Endodermal cell (in vitro differentiated cells): ENCODE measurements at places on chromosomes 1 and 21. TPM values are rescaled to one million over a fixed set of nuclear protein-coding genes. Genes with fewer than 3 reads are reported as not detected.
A peak's percentile ranks its signal among the peaks of the same experiment; 100 is the strongest.

- H3K36me3 ChIP-seq, result peaks cover 43% of the 10 kb centered on the region
- H3K27ac ChIP-seq, result no peak overlapping the region
- H3K4me1 ChIP-seq, result peaks cover 10% of the 10 kb centered on the region
- no peak for DNase-seq
- no peak overlapping the region for H3K4me3 ChIP-seq
These were observed 66.2 kb downstream of the ERI3 start for GRCh38 chr1:44288883-44289282.

- no peaks in the 10 kb centered on the region for H3K4me1 ChIP-seq
- H3K4me3 ChIP-seq, result no peak overlapping the region
These were observed 39.6 kb upstream of the GPR153 start for GRCh38 chr1:6300342-6301048.

GRCh38 chr1:201554190-201554600 lies 15.3 kb downstream of the NAV1 start:
- no peaks in the 10 kb centered on the region for H3K4me1 ChIP-seq
- H3K27me3 ChIP-seq, result no peaks in the 10 kb centered on the region
- no peak overlapping the region for H3K27ac ChIP-seq
- H3K4me3 ChIP-seq, result no peak overlapping the region
- no peaks in the 10 kb centered on the region for H3K36me3 ChIP-seq

DNA sequence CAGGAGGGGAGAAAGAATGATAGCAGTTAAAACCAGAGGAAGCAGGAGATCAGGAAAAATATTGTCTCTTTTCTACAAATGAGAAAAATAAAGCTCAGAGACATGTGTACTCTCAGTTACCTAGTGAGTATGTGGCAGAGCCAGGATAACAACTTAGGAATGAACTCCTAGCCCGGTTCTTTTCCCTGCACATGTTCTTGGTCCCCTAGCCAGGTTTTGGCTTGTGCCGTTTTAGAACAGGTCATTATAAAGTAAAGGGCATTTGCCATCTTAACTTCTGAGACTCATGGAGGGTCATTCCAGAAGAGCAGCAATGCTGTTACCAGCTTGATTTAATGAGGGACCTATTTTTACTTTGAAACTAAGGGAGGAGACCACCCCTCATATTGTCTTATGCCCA lies 48.1 kb upstream of the DAB1 start:
- H3K4me1 ChIP-seq, result no peaks in the 10 kb centered on the region
- no peak for DNase-seq
- H3K27me3 ChIP-seq, result no peaks in the 10 kb centered on the region
- peak overlapping the region; percentile 16 for H3K4me3 ChIP-seq

The DDI2 gene
- total RNA-seq, result 24.7 to 37.6 TPM (median 35.2 TPM) in 3 replicates

The TSPAN1 gene
- total RNA-seq, result not detected in 2 replicates

The SPRR3 gene
- 0.27 TPM in 1 of 2 replicates, not detected in the other for total RNA-seq
